CD4-positive, CD25-positive, alpha-beta regulatory T cell (primary cell): ENCODE measurements at places on chromosomes 4 and X. TPM values are rescaled to one million over a fixed set of nuclear protein-coding genes. Genes with fewer than 3 reads are reported as not detected.

DNA sequence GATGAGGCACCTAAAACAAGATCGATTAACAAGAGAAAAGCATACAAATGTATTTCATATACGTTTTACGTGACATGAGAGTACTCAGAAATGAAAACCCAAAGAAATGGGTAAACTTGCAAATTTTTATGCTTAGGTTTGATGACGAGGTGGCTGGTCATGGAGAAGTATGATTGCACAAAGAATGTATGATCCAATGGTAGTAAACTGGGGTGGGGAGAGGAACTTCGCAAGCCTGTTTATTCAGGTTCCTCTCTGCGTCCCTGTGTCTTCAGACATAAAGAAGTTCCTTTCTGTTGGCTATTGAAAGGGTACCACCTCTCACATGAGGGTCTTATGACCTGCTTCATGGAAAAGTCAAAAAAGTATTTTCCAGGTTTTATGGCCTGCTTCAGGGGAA is 309.2 kb downstream of the BCOR start:
- no peak for DNase-seq

DNA sequence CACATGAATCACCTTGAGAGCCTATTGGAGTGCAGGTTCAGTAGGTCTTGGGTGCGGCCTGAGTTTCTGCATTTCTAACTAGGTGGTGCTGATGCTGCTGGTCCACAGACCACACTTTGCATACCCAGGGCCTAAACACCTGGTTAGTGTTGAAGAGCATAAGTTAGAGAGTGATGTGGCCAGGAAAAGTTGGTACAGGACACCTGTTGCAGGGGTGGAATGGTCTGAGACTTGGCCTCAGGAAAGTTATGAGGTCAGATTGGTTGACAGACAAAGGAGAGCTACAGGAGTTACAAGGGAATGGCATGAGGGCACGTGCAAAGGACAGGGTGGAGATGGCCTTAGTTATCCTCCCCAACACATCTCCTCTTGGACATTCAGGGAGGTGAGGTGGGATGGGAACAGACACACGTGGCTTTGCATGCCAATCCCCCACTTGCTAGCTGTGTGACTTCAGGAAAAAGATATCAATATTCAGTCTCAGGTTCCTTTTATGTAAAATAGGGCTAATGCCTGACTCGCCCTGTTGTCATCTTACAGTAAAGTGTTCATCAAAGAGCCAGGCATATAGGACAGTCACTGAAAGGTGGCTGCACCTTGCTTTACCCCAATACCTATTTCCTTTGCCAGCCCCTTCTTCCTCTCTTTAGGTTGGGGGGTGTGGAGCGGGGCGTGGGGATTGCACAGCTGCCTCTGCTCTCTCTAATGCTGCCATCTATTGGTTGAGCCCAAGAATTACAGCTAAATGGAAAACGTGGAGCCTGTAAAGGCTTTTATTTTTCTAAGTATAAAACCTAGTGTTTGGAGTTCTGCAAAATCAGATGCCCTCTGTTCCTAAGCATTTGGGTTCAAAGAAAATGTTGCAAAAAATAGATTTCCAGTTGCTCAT is 47.5 kb downstream of the ATG4A start:
- no peak for DNase-seq

DNA sequence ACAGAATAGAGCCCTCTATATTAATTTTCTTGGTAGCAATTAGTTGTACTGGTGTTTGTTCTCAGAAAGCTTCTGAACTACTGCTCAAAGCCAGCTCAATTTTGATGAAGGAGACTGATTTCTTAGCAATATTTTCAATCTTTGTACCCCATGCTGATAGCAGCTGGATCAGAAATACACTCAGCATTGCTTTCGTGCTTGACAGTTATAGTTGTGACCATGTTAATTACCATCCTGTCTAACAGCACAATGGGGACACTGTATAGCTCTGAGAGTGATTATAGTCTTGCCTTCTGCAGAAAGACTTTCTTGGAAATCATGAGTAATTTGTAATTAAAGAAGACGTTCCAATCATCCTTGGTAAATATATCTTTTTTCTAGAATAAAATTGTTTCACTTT is 79.7 kb upstream of the GNPDA2 start:
- no peak for DNase-seq

GRCh38 chr4:108053251-108053711 is 63.6 kb downstream of the HADH start:
- no peak for DNase-seq

DNA sequence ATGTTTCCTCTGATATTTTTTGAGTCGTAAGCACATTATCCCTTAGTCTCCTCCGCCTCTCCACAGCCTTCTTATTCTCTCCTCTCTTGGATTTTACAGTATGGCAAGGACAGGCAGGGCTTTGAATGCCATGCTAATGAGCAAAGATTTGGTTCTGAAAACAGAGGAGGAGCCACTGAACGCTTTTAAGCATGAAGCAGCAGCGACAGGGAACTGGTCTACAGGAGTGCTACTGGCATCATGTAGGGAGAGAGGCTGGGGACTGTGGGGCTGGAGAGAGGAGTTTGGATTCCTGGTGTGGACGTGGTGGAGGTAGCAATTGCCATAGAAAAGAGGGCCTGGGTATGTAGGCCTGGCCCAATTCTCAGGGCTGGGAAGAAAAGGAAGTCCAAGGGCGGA is 4.6 kb upstream of the CD99L2 start:
- no peak for DNase-seq

DNA sequence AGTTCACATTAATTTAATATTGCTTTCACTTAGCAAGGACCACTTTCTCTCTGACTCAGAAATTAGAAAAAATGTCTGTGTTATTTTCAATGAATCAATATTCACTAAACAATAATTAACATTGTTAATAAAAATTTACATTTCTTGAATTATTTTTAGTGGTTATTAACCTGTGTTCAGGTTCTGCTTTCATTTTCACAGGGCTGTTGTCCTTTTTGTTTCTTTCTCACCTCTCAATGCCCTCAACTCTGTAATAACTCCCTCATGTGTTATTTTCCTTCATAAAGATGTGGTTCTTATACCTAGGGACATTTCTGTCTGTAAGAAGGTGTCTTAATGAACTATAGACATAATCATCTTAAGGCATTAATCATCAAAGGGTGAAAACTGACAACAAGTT is 43.1 kb upstream of the PRR27 start:
- DNase-seq = no peak

DNA sequence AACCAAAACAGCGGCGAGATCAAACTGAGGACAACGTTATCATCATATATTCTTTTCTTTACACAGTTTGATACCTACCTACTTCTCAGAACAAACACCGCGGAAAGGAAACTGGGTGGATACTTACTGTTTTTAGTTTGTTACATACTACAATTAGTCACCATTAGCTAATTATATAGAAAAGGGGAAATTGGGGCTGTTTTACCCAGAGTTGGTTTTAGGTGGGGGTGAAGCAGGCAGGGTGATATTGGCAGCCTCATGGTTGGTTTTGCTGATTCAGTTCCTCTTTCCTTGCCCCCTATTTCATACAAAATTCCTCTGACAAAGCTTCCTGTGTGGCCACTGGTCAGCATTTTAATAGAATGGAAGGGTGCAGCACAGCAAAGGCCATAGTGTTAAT is 77.8 kb downstream of the SORBS2 start:
- DNase-seq = no peak

DNA sequence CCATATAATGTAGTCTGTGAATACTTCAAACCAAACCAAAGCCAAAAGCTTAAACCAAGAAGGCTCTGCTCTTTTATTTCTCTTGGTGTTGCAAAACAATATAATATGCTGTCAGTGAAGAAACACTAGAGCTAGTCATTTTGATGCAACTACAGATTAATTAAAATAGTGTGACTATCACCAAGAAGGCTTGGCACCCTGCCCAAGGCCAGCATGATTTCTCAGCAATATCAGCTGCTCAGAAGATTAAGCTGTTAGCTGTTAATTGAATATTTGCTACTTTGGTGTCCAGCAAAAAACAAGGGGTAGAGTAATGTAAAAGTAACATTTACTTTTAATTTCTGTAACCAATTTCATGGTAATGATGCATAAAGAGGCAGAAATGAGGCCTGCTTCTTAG is 104.9 kb upstream of the PRPS2 start:
- DNase-seq = no peak

DNA sequence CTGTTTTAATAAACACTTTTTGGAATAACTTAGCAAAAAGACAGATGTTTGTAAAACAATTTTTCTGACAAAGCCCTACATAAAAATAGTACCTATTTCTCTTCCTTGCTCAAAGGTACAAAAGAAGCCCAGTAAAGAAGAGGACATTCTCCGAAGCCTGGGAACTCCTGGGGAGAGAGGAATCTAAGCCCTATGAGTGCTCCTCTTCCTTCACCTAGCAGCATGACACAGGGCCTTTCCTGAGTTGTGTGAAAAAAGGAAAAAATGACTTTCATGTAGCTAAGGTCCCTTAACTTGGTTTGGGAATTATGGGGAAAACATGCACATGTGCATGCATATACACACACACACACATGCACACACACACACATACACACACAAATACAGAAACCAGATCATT is 586.9 kb downstream of the TMA16 start:
- DNase-seq = no peak

- DNase-seq = no peak
These were observed 37.4 kb upstream of the IL1RAPL1 start for GRCh38 chrX:28549838-28550237.

DNA sequence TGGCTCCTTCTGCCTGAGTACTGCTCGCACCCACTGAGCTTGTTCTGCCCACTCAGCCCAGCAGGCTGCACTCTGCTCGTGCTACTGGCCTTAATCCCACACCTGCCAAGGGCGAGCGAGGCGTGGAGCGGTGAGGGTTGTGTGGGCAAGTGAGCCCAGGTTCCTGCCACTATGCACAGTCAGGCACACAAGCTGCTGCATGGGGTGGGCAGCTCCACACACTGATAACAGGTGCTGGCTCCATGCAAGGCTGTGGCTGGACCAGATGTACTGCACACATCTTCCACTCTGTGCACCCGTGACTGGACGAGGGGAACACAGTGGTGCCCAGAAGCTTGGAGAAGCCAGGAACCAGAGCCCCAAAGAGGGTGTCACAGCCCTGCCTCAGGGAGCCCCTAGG is 184.3 kb upstream of the NUDT6 start:
- no peak for DNase-seq

DNA sequence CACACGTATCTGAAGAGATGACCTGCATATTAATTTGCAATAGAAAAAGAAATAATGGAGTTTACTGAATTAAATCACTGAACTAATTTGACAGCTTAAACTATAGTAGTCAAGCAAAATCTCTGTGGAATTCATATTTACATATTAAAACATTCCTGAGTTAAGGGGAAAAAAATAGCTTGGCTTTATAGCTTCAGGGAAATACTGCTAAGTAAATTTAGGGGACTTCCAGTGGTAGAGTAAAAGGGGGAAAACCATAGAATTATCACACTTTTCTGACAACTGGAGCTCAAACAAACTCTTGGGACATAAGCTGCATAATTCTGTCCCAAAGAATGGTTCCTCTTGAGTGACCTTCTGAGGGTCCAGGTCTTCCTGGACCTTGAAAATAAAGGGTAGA is 28.6 kb upstream of the CCNI start:
- no peak for DNase-seq

- DNase-seq = no peak
These were observed 1.5 kb upstream of the DDX3X start for GRCh38 chrX:41332408-41333002.

GRCh38 chr4:141133146-141133998 is at the start of gene RNF150:
RNF150 (minus strand) TSS chr4:141133469.
- DNase-seq = peak; percentile 46

GRCh38 chr4:2793586-2794485 is 951 bp downstream of the SH3BP2 start:
- DNase-seq = no peak

GRCh38 chrX:129404670-129405008 is 118.7 kb downstream of the SMARCA1 start:
- DNase-seq = no peak

GRCh38 chr4:186770481-186771175 is 47.0 kb upstream of the FAT1 start:
- no peak for DNase-seq

- DNase-seq = no peak
These were observed 37.0 kb downstream of the STK26 start for GRCh38 chrX:132059973-132060540.

GRCh38 chr4:39636531-39637184 is 2.0 kb downstream of the SMIM14 start:
- no peak for DNase-seq

DNA sequence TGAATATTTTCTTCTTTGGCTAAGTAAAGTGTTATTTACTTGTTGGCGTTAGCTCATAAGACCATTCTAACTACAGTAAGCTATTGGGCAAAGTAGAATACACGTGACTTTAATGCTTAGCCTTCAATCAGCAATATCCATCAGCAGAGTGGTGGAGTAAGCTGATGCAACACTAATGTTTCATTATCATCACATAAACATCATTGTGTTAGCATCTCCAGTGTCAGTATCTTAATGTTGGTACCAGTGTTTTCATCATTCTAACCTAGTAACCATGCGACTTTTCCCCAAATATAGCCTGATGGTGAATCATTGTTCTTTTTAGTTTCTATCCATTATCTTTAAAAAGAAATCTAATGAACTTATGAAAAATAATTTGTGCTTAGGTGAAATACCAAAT is 48.5 kb downstream of the APOOL start:
- no peak for DNase-seq

- no peak for DNase-seq
These were observed 169.8 kb upstream of the GALNT7 start for GRCh38 chr4:172998527-172999469.

DNA sequence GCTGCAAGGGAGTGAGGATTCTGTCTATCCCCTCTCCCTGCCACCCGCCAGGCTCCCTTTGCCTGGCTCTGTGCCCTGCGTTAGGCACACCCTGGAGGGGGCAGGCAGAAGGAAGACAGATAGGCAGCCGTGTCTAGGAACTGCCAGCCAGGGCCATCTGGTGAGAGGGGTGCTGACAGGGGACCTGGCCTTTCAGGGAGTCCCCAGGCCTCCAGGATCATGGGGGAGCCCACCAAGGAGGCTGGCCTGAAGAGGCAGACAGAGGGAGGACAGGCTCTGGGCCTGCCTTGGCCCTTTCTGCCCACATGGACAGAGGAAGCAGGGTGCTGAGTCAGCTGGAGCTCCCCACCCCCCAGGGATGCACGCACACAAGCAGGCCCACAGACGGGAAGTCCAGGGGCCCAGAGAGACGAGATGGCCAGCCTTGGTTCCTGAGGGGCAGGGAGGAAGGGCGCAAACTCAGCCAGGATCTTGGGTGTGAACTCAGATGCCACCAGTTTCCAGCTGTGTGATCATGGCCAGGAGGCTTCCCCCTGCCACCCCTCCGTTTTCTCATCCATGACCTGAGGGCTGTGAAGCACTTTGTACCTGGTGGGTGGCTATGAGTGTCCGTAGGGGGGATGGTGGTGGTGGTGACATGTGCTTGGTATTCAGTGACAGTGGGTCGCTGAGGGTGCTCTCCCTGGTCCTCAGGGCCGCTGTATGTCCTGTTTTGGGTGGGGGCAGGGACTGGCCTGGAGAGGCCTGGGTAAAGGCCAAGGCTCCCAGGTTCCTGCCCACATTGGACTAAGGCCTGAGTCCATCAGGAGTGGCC is 1.8 kb downstream of the SH3BP2 start:
- DNase-seq = no peak

The BEND2 gene
- not detected for polyA plus RNA-seq

The SLC4A4 gene
- polyA plus RNA-seq = not detected

The POU3F4 gene
- not detected for polyA plus RNA-seq

The TMPRSS11B gene
- not detected for polyA plus RNA-seq

The CTBP1 gene
- 36.9 TPM for polyA plus RNA-seq

The EDA2R gene
- not detected for polyA plus RNA-seq

The MAGEB4 gene
- polyA plus RNA-seq = not detected

The CT45A2 gene
- polyA plus RNA-seq = not detected

The BCLAF3 gene
- 2.1 TPM for polyA plus RNA-seq

The TLR1 gene
- 7.7 TPM for polyA plus RNA-seq

The HERC5 gene
- polyA plus RNA-seq = 24.6 TPM

The MAGEB1 gene
- not detected for polyA plus RNA-seq

The KLHL13 gene
- polyA plus RNA-seq = 0.61 TPM

The RASL11B gene
- polyA plus RNA-seq = 0.22 TPM
